Stimulated activated CD8-positive, alpha-beta memory T cell treated with anti-CD3 and anti-CD28 coated beads, Interleukin-7, amount 100 ng/mL, for 48 hours (primary cell): ENCODE measurements at places on chromosomes 2 and 18.

GRCh38 chr2:9970200-9971044 is 18.9 kb downstream of the GRHL1 start:
- no peak for DNase-seq

DNA sequence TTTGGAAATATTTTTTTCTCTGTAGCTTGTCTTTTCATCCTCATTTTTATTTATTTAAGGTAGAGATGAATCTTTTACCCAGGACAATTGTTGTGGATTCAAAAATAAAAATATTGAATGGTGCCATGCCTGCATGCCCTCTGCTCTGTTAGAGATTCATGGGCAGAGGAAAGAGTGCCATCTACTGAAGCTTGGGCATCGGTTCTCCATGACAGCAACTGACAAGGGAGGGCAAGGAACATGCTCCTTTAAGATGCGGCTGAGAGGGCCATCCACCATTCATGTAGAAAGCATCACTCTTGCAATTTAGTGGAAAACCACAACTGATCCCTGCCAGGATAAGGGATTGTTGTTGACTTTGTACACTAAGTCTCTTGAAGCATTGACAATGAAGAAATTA is 79.9 kb downstream of the PARD3B start:
- no peak for DNase-seq

DNA sequence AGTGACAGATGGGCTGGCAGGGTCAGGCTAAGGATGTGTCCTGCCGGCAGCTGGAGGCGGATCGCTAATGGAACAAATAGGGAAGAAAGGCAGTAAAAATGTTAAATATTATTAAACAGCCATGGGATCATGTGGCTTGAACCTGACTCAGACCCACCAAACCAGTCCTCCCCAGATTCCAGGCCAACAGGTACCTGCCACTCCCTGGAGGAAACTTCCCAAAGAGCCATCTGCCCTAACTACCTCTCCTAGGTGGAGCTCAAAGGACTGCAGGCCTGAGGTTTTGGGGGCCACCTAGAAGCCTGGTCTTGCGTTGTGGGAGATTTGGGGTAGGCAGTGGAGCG is 34.3 kb downstream of the CIB4 start:
- no peak for DNase-seq

GRCh38 chr2:71611247-71611646 is 157.9 kb downstream of the DYSF start:
- no peak for DNase-seq

DNA sequence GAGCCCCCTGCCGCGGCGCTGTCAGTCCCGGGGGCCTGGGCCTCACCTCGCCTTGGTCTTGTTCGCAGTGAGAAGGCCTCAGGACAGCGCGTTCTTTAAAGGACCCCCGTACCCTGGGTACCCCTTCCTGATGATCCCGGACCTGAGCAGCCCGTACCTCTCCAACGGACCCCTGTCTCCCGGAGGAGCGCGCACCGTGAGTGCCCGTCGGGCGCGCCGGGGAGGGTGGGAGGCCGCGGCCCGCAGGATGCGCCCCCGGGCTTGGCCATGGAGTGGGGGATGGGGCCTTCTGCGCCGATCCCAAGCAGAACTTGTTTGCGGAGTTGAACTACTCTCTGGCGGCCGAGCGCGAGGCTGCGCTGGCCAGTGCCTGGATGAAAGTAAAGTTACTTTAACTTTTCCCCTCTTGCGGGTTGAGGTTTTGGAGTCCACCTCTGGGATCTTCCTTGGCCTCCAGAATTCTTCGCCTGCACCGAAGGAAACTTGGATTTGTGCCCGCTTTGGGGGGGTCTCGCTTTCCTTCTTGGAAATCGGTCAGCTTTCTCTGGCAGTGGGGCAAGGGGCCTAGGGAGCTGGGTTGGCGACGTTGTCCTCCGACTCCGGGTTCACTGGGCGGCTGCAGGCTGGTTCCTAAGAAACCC is 1.2 kb downstream of the TCF7L1 start:
- DNase-seq = no peak
